ENCODE measurements at places on chromosomes 5 and 9. TPM values are rescaled to one million over a fixed set of nuclear protein-coding genes. Genes with fewer than 3 reads are reported as not detected.

The GIN1 gene
- total RNA-seq: not detected

The CCDC192 gene
- not detected for total RNA-seq

DNA sequence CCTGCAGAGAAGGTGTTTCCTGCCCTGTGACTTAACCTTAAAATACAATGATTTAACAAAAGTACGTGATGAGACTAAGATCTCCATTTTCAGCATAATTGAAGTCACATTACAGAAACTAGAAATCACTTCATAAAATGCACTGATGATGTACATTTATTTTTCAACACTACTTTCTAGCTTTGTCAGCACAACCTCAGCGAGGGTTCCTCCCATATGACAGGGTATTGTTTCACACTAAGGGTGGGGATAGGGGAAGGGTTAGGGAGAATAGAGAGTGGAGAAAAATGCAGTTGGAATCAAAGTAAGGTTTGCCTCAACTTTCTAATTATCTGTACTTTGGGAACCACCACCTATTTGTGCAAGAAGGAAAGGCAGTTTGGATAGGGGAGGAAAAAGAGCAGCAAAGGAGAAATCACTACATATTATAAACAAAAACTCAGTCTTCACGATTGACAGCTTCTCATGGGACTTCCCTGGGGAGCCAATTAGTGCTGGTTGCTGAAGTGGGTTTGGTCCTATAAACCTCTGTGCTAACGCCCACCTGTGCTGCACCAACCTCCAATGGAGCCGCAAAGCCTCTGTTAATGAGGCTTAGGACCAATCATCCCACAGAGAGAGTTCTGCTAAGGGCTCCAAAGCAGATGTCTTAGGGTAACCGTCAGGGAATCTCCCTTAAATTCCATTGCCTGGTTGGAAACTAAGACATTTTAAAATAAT lies 369.2 kb upstream of the PDE4D start:
- H3K27me3 ChIP-seq: no peaks in the 10 kb centered on the region
- H3K4me1 ChIP-seq: peaks cover 14% of the 10 kb centered on the region
- no peaks in the 10 kb centered on the region for H3K36me3 ChIP-seq

DNA sequence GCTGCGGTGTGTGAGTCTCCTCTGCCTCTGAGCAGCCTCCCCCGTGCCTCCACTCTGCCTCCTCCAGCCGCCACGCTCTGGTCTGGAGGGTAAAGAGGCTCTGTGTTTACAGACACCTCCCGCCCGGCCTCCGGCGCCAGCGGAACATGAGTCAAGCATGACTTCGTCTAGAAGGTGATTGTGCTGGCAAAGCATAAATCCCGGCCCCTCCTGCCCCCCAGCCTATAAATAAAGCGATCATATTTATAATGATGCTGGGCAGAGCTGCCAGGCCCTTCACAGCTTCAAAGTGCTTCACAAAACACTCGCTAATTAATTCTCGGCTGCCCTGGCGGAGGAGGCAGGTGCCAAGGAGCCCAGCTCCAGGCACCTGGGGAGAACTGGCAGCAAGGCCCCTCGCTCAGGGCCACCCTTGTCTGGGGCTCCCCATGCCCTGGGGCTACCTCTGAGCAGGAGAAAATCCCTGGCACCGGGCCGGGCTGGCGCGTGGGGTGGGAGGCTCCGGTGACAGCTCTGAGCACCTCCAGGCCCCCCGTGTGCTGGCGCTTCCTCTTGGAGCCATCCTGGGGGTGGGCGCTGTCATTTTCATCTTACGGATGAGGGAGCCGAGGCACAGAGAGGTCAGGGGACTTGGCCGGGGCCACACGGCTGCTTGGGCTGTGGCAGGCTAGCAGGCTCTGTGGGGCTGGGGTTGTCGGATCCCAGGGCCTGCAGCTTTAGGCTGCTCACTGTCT lies 87.8 kb downstream of the RXRA start:
- no peaks in the 10 kb centered on the region for H3K27me3 ChIP-seq
- H3K36me3 ChIP-seq: peaks cover 54% of the 10 kb centered on the region
- no peak overlapping the region for H3K27ac ChIP-seq

- no peaks in the 10 kb centered on the region for H3K36me3 ChIP-seq
- no peaks in the 10 kb centered on the region for H3K27me3 ChIP-seq
- DNase-seq: no peak
Observed at GRCh38 chr5:54378707-54379106, 68.3 kb upstream of the ARL15 start.

DNA sequence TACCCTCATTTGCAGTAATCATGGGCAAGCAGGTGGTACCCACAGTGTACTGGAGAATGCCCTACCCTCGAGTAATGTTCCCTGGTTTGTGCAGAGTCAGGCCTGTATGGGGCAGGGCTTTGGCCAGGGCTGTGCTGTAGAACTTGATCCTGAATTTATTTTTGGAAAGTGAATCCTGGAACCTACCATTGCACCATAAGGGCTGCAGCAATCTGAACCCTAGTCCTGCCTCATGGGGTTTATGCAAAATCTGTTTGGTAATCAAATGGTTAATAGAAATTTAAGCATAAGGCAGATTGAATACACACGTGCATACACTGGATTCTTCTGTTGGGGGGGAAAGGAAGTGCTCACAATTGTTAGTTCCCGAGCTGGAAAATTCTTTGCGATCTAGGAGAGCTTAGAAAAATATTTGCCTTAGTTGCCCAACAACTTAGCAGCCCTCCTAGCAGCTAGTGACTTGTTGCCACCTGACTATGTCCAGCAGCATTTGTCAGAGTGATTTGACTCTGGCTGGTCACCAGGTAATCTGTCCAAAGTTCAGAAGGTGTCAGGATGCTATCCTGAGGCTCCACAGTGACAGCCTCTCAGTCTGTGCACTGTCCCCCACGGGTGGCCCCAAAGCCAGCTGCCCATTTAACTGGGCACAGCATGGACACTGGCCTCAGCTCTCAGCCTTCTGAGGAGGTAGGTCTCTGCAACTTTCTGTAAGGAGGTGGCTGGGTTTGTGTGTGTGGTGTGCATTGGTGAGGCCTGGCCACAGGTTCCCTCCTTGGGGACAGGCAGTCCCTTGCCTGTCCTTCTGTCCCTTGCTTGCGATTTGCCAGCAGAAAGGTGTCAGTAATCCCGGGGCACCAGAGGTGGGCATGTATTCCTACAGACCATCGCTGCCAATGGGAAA lies 8.3 kb downstream of the MVB12B start:
- H3K36me3 ChIP-seq: no peaks in the 10 kb centered on the region
- no peaks in the 10 kb centered on the region for H3K27me3 ChIP-seq
- peak overlapping the region; percentile 76 for H3K27ac ChIP-seq
- no peak for DNase-seq
- peak overlapping the region; percentile 3 for H3K4me3 ChIP-seq

- no peaks in the 10 kb centered on the region for H3K4me1 ChIP-seq
- no peaks in the 10 kb centered on the region for H3K36me3 ChIP-seq
- H3K4me3 ChIP-seq: no peak overlapping the region
- no peak for DNase-seq
- H3K27ac ChIP-seq: no peak overlapping the region
Observed at GRCh38 chr5:113214606-113215323, 220.0 kb downstream of the TSSK1B start.

DNA sequence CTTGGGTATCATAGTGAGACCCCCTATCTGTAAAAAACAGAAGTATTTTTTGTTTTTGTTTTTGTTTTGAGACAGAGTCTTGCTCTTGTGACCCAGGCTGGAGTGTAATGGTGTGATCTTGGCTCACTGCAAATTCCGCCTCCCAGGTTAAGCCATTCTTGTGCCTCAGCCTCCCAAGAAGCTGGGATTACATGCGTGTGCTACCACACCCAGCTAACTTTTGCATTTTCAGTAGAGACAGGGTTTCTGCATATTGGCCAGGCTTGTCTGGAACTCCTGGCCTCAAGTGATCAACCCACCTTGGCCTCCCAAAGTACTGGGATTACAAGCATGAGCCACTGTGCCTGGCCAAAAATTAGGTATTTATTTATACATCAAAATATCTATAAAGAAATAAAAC lies 10.2 kb upstream of the CCDC171 start:
- no peaks in the 10 kb centered on the region for H3K4me1 ChIP-seq
- no peak for DNase-seq
- no peaks in the 10 kb centered on the region for H3K27me3 ChIP-seq
- H3K27ac ChIP-seq: no peak overlapping the region
- no peak overlapping the region for H3K4me3 ChIP-seq

DNA sequence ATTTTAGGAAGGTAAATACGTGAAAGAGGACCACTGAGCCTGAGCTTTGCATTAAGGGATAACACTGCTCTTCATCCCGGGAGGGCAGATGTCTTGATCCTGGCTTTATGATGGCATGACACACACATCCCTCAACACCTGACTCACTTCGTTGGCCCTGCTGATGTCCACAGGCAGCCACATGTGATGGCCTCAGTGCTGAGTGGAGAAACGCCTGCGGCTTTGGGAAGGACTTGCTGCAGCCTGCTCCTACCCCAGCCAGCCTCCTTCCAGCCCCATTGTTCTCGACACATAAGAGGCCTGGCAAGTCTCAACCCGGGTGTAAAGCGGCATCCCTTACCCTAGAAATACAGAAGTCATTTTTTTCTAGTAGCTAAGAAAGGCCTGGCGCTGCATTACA lies 169.0 kb downstream of the SYK start:
- peak; percentile 38 for DNase-seq
- H3K4me3 ChIP-seq: no peak overlapping the region
- H3K27me3 ChIP-seq: no peaks in the 10 kb centered on the region
- no peaks in the 10 kb centered on the region for H3K4me1 ChIP-seq
- no peak overlapping the region for H3K27ac ChIP-seq

DNA sequence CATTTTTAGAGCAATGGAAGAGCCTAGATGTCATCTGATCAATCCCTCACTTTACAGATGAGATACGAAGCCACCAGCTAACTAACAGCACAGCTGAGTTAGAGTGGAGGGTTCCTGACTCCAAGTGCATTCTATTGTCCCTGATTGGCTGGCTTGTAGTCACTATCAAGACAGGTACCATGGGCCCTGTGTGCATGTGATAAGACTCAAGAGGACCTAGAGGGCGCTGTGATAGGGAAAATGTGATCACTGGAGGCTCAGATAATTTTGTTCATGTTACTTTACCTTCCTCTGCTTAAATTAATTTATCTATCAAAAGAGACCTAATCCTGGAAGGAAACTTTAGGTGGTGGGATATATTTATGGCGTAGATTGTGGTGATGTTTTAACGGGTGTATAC lies 19.5 kb upstream of the SNAPC3 start:
- no peaks in the 10 kb centered on the region for H3K36me3 ChIP-seq
- DNase-seq: no peak
- no peaks in the 10 kb centered on the region for H3K27me3 ChIP-seq
- H3K27ac ChIP-seq: no peak overlapping the region
- no peak overlapping the region for H3K4me3 ChIP-seq

GRCh38 chr9:2047916-2048315 lies 32.8 kb downstream of the SMARCA2 start:
- no peak for DNase-seq
- no peak overlapping the region for H3K27ac ChIP-seq
- H3K36me3 ChIP-seq: no peaks in the 10 kb centered on the region
- no peaks in the 10 kb centered on the region for H3K4me1 ChIP-seq

GRCh38 chr9:123355761-123356431 lies at the start of gene CRB2:
Gene CRB2 (plus strand): TSS chr9:123356197. CDS start chr9:123356261, 64 bp downstream.
- no peak for DNase-seq
- no peak within 1 kb of the TSS for H3K27ac ChIP-seq
- no peaks in the 10 kb centered on the region for H3K36me3 ChIP-seq
- H3K27me3 ChIP-seq: peaks cover 40% of the 10 kb centered on the region
- H3K4me3 ChIP-seq: no peak within 1 kb of the TSS
- peaks cover 9% of the 10 kb centered on the region for H3K4me1 ChIP-seq

DNA sequence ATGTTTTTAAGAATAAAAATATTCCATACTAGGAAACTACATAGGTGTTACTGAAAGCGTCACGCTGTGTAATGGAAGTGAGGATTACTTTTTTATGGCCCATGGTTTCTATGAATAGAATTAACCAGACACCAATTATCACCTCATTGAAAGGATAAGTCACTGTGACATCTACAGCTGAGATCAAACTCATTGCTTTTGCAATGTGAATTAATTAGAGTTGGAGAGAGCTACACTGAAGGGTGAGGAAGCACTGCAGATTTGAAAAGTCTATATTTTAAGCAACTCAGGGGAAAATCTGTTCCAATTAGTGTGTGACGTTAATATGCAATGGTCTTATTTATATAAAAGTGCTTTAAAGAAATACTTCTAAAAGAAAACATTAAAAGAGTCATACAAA lies 1300.1 kb upstream of the DMAC1 start:
- H3K4me3 ChIP-seq: no peak overlapping the region
- no peaks in the 10 kb centered on the region for H3K27me3 ChIP-seq
- no peak overlapping the region for H3K27ac ChIP-seq
- H3K4me1 ChIP-seq: no peaks in the 10 kb centered on the region
- H3K36me3 ChIP-seq: no peaks in the 10 kb centered on the region

DNA sequence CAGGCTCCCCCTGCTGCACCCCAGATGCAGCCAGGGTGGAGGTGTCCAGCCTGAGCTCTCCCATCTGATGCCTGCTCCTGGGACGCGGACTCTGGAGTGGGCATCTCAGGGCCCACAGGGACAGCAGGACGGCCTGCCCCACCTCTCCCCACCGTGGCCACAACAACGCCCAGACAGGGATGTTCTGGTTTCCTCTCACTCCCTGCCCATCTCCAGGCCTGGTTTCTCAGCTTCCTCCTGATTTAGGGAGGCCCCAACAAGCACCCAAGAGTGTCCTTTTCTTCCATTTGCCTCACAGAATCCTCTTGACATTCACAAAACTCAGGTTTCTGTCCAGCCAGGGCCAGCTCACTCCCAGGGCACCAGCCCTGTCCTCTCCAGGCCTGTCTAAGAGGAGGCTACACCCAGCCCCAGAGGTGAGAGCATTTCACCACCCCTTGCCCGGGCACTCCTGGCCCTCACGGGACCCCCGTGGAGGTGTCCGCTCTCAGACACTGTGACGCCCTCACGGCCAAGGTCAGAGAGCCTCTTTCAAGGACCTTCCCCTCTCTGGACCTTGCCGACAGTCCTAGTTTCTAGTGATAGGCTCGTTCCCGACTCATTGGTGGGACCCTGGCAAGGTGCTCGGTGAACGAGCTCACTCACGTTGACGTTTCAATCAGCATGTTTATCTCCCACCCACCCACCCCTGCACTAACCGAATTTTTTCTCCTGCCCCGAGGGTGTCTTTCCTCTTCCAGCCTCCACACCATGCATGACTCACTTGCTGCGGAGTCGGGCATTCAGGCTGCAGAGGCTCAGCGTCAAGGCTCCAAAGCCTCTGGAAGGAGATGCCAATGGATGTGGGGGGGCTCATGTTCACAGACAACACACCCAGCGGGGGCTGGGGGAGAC lies 62.0 kb upstream of the UNC5A start:
- DNase-seq: no peak
- H3K36me3 ChIP-seq: no peaks in the 10 kb centered on the region
- H3K27me3 ChIP-seq: peaks cover 29% of the 10 kb centered on the region
- H3K4me3 ChIP-seq: no peak overlapping the region

GRCh38 chr9:21677387-21677786 lies 125.0 kb upstream of the MTAP start:
- H3K4me1 ChIP-seq: no peaks in the 10 kb centered on the region
- H3K27ac ChIP-seq: no peak overlapping the region
- H3K36me3 ChIP-seq: no peaks in the 10 kb centered on the region
- H3K27me3 ChIP-seq: no peaks in the 10 kb centered on the region
- DNase-seq: no peak
